Brain (organoid and tissue), 16 donors: ENCODE measurements at places on chromosomes 1 and 21.

GRCh38 chr1:44713321-44713781 lies 17.6 kb downstream of the RNU5D-1 start:
- no peak for DNase-seq

- DNase-seq, result peak; percentile 49
Measured at GRCh38 chr1:27491748-27492700, 2.1 kb upstream of the WASF2 start.

- peak; percentile 73 for DNase-seq
Measured at GRCh38 chr1:197356723-197357533, 88.9 kb downstream of the CRB1 start.

- DNase-seq, result no peak
Measured at GRCh38 chr1:238153939-238154338, 263.2 kb upstream of the ZP4 start.

GRCh38 chr1:65757531-65757930 lies 35.2 kb upstream of the PDE4B start:
- DNase-seq, result no peak

DNA sequence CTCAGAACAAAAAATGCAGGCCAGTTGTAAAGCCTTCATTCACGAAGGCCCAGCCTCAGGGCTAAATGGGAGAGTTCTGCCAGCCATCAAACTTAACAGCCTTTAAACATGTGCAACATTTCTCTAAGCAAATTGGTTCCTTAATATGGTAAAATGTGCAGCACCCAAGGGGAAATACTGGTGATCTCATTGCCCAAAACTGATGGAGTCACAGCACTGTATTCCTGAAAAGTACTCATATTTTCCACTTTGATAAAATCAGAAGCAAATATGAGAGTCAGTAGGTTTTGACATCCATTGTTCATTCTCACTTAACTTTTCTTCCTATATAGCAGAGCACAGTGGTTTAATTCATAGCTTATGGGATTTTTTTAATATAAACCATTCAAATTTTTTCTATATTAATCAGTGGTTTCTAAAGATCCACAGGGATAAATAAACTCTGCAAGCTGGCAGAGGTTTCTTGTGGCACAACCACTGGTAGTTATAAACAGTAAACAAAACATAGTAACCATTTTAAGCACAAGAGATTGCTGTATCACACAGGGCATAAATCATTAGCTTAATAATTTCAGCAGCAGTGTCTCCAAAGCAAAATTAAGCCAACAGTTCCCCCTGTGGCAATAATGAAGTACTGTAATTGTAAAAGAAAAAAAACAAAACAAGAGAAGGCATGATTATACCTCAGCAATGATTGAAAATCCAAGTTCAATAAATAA lies 106.9 kb upstream of the LYPLAL1 start:
- DNase-seq, result peak; percentile 55
